ENCODE measurements at places on chromosomes 13 and 19.

GRCh38 chr19:32680986-32681385 is 5.3 kb downstream of the RGS9BP start:
- DNase-seq, result no peak

DNA sequence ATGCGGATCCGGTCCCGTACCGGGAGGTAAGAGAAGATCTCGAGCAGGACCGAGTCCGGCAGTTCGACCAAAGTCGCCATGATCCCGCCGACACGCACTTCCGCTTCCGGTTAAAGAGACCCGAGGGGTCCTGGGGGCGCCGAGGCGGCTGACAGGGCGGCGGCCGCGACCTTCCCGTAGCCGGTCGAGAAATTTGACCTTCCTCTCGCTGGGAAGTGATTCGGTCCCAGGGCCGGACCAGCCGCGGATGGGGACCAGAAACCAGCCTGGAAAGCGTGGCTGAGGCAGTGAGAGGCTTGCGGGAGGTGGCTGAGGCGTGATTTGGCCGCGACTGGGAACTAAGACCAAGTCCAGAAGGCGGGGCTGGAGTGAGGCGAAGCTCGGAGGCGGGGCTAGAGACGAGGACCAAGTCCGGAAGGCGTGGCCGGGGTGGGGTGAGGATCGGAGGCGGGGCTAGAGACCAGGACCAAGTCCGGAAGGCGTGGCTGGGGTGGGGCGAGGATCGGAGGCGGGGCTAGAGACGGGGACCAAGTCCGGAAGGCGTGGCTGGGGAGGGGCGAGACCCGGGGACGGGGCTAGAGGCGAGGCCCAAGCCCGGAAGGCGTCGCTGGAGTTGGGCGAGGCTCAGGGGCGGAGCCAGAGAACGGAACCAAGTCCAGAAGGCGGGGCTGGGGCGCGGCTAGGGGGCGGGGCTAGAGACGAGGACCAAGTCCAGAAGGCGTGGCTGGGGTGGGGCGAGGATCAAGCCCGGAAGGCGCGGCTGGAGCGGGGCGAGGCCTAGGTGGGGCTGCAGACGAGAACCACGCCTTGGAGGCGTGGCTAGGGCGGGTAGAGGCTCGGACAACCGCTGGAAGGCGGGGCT is at the start of gene FBXL12:
Gene FBXL12 (minus strand): TSS at position 346 of the 862 bp plus-strand sequence. CDS start 266 bp downstream, at position 80.
- DNase-seq, result peak; percentile 100

GRCh38 chr19:33772102-33772857 is 24.4 kb upstream of the KCTD15 start:
- DNase-seq, result no peak

- DNase-seq, result no peak
Measured at GRCh38 chr13:24539500-24540165, 27.1 kb upstream of the PARP4 start.

DNA sequence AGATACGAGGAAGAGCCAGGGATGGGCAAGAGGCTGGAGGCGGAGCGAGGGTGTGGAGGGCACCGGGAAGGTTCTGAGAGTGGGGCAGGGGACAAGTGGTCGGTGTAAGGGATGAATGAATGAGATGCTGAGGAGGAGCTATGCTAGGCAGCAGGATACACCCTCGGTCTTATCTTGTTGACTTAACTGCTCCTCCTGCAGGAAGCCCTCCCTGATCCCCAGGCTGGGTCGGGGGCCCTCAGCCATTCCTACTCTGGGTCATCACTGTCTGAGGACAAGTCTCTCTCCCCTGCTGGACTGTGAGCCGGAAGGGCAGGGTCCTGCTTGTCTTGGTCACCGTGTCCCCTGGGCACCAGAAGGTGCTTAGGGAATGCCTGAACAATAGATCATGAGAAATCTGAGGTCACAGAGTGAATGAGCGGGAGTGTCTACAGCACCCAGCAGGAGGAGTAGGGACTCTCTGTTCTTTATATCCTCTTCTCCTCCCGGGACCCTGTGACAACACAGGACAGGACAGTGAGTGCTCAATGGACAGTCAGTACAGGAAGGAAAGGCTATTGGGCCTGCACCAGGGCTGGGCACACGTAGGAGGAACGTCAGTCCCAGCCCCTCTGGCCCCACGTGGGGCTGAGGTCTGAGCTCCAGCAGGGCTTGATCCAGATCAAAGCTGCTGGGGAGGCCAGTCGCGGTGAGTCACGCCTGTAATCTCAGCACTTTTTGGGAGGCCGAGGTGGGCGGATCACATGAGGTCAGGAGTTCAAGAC is 6.5 kb downstream of the NKPD1 start:
- DNase-seq, result no peak

DNA sequence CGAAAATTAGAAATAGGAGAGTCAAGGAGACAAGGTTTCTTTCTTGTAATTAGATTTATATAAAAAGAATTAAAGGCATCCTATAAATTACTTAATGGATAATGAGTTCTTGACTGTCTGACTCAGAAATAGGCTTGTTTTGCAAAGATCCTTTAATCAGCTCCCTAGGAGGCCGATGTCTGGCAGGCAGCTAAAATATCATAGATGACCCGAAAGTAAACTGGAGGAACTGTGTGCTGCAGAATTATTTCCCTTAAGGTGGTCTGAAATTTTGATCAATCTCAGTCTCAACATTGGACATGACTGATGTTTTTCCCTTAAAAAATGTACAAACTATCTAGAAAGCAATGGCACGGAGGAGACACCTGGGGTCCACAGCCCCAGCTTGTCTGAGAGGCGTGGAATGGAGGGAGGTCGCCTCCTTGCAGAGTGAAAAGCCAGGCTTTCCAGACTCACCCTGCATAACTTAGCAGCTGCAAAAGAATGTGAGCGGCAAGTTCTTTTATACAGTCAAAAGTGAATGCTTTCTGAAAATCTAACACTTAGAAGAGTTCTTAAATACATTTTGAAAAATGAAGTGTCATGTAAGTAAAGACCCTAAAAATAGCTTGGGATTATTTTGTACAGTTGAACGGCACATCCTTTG is 44.8 kb downstream of the MBNL2 start:
- no peak for DNase-seq

- no peak for DNase-seq
Measured at GRCh38 chr19:5215431-5215830, 125.2 kb downstream of the PTPRS start.

DNA sequence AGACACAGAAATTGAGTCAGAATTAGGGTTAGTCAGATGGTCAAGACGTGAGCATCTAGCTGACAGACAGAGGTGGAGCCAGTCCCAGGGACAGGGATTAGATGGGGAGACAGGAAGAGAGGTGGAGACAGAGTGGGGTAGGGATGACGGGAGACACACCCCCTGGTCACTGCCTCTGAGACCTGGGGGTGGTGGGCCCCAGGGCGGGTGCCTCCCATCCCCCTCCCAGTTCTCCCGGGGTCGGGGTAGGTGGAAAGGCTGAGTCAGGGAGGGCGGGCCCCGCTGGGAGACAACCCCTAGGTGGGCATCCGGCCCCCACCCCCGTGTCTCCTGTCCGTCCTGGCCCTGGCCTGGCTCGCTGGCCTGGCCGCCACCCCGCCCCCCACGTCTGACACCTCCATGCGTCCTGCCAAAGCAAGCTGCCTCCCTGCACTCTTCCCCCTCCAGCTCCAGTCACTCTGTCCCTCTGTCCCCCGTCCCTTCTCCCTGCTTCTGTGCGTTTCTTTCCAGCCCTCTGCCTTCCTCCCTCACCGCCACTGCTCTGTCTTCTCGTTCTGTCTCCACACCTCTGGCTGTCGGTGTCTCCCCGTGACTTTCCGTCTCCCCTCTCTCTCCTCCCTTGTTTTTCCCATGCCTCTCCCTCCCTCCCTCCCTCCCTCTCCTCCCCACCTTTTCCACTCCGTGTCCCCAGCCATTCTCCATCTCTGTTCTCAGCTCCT is 15.1 kb downstream of the CCDC97 start:
- no peak for DNase-seq

- DNase-seq, result no peak
Measured at GRCh38 chr19:277581-278165, 13.5 kb downstream of the PLPP2 start.

DNA sequence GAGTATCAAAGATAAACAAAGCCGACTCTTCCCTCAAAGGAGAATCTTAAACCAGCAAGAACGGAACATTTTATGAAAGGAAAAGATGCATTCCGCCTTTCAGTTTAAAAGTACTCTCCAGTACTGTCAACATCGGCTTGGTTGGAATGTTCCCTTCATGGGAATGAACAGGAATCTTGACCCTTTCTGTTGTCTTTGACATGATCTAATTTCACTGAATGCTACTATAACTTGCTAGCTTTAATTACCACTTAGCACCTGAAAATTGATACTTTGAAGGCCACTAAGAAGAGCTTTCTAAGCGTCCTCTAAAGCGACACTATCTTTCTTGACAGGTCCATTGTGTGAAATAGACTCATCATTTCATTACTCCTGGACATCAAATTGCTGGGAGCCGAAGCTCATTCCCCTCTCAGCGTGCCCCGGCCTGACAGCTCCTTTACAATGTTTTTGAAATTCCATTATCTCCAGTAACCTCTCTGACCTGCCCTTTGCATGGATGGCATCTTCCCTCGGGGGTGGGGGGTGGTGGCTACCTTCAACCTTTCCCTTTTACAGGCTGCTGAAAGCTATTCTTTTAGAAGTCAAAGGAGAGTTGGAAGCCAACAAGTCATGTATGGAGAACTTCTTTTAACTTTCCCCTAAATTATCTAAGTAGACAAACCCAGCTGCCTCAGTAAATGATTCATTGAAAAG is 67.9 kb downstream of the EFNB2 start:
- DNase-seq, result no peak

Data from activated CD4-positive, alpha-beta T cell treated with anti-CD3 and anti-CD28 coated beads for 1 hour (primary cell).